ENCODE measurements at places on chromosomes 16 and 17.

DNA sequence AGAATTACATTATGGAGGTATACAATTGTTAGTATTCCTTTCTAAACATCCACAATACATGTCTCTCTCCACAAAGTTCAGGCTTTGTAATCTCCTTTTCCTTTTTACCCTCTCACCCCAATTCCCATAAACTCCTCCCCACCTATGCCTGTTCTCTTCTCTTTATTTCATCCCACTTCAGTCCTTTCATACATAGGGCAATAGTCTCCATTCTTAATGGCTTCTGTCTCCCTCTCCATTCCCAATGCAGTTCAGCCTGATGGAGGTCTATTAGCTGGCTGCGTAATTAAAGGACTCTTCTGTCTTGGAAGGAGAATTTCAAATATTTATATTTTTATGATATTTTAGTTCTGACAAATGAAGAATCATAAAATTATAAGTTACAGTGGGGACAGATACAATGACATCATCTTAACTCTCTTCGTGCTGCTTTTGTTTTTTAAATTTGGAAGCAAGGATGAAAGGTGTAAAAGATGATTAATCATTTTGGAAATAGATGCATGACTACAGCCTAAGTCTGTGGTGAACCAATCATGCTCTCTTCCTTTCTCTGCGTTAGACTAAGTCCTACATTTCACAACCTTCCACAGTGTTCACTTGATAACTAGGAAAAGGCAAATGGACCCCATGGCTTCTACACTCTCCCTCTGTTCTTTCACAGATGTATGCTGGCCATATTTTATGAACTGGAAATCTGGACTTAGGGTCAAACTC lies 11.2 kb upstream of the FAM20A start:
- no peak for DNase-seq

DNA sequence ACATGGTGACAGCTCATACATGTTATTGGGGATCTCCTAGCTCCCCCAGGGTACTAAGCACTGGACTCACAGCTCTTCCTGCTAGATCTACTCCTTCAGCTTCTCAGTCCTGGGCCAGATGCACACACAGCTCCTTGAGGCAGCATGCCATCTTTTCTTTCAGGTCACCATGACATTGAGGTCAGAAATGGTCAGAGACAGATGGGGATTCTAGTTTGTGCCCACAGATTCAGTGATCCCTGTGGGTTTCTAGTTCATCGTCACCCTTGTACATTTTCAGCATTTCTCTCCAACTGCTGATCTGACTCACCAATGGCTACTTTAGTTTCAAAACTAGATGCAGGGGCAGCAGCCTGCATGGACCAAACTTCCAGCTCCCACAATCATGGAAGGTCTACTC lies 560.7 kb upstream of the PSMD7 start:
- DNase-seq, result no peak

DNA sequence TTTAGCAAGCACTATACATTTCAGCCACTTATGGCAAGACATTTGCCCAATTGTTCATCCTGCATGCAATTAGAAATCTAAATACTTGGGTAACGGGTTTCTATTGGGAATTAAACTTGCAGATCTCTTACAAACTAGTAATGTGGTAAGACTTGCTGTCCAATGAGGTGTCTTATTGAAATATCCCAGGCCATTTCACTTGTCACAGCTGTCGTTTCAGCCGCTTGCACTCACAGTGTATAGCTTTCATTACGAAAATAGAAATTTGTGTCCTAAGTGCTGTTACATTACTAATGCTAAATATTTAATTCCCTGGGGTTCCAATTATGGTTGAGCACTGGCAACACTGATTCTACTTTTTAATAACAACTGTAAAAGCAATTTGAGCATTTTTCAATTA lies 40.3 kb upstream of the IRX5 start:
- DNase-seq, result no peak

DNA sequence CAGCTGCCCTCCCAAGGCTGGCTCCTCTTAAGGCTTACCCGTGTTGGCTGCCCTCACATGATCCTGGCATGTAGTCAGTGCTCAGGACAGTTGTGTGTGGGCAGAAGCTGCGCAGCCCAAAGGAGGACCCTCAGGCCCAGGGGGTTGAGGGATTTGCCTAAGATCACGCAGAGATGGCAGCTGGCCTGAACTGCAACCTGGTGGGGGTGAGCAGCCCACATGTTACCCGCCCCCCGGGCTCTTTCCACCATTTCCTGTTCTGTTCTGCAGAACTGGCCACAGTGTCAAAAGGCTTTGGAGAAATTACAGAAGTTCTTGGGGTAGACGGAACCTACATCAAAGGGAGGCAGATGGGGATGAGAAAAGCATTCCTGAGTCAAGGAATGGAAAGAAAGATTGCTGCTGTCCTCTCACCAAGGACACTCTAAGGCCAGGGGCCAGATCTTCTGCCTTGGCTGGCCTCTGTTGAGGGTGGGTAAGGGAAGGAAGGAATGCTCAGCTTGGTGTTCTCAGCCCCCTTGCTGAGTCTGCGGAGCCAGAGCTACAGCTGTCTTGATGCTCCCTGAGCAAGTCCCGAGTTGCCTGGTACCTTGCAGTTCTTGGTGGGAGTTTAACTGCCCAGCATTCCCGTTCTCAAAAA lies 53.0 kb downstream of the EPN2 start:
- no peak for DNase-seq

- no peak for DNase-seq
Observed at GRCh38 chr17:66751771-66752170, 83.1 kb upstream of the CACNG5 start.

DNA sequence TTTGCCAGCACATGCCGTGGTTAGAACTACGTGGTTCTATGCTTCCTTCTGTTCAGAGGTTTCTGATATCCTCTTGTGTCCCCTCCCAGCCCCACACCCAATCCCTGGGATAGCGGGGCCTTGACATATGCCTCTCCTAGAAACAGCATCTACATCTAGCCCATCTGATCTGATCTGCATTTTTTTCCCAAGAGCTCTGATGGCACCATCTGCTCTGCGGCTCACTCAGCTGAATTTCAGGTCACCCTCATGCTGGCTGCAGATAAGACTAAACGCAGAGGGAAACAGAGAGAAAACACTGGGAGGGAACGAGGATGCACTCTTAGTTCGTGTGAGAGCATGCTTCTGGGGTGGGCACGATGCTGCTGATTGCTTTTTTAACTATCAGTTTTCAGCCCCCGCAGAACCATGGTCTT lies 10.7 kb downstream of the WIPI1 start:
- DNase-seq, result no peak

GRCh38 chr17:48457080-48457836 lies 27.2 kb upstream of the SKAP1 start:
- peak; percentile 49 for DNase-seq

DNA sequence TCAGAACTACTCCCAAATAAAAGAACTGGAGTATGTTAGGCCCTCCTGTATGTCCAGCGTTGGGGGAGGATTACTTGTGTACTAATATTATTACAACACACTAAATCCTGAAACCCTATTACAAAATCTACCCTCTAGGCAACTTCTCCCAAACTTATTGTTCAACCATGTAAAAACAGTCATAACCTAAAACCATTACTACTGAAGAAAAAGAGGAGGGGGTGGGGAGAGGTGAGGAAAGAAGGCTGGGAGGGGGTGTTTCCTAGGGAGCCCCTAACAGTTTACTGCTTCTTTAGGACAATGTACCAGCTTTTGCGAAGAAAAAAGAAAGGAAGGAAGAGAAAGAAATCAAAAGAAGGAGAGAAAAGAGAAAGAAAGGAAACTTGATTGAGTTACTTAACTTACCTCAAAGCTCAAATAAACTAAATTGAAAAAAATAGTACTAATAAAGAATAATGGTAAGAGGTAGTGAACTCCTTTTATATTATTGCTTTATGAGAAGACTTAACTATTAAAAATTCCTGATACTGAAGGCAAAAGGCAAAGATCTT lies 2.3 kb downstream of the SALL1 start:
- no peak for DNase-seq

GRCh38 chr16:9199311-9199710 lies 107.9 kb downstream of the HAPSTR1 start:
- DNase-seq, result no peak

- DNase-seq, result no peak
Observed at GRCh38 chr16:58472266-58472665, 27.7 kb upstream of the NDRG4 start.

Measured in stimulated activated CD8-positive, alpha-beta memory T cell treated with anti-CD3 and anti-CD28 coated beads, Interleukin-2, amount 100 ng/mL, for 1 hour (primary cell).